Sigmoid colon (tissue), 7 donors: ENCODE measurements at places on chromosomes 6 and 20. TPM values are rescaled to one million over a fixed set of nuclear protein-coding genes. Genes with fewer than 3 reads are reported as not detected.

- DNase-seq = no peak
Measured at GRCh38 chr6:113318575-113318917, 538.6 kb upstream of the MARCKS start.

DNA sequence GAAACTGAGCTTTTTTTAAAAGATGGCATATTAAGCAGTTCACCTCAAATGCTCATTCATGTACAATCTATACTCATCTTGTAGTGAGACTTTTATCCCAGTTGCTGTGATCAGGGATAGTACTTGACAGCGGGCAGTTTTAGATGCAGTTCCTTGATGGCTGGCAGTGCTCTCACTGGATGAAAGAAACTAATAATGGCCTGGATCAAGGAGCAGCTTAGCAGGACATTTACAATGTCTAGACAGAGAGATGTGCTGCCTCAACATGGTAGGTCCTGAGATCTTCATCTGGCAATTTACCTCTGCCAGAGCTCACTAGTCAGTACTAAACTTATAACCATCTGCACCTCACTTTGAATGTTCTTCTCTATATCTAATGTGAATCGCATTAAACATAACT lies 46.8 kb upstream of the LYRM2 start:
- DNase-seq = no peak

The RGL2 gene
- 42.6 TPM for total RNA-seq

GRCh38 chr6:64847396-64847795 lies 859.6 kb downstream of the EYS start:
- DNase-seq = no peak

The BPIFA1 gene
- total RNA-seq = not detected
